ENCODE measurements at places on chromosomes 12 and 14.

DNA sequence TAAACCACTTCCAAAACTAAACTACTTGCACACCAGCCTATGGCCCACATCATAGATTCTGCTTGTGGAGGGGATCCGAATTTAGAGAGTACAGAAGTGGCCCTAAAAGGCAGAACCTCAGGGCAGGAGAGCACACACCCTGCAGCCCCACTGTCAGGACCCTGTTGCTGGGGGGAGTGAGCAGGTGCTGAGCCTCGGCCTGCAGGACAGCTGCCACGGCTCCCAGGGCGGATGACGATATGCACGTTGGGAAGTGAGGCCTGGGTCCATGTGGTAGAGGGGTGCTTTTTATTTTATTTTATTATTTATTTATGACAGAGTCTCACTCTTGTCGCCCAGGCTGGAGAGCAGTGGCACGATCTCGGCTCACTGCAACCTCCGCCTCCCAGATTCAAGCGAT is 73.5 kb downstream of the TNFAIP2 start:
- DNase-seq: no peak

- DNase-seq: no peak
Observed at GRCh38 chr12:103833095-103833775, 7.8 kb downstream of the NT5DC3 start.

- DNase-seq: peak; percentile 49
Observed at GRCh38 chr14:77319422-77319821, 1.3 kb downstream of the POMT2 start.

GRCh38 chr12:93040367-93040766 is 111.3 kb upstream of the EEA1 start:
- DNase-seq: no peak

GRCh38 chr14:79510659-79511058 is 700.6 kb downstream of the DIO2 start:
- DNase-seq: peak; percentile 15

- no peak for DNase-seq
Observed at GRCh38 chr12:31233061-31233730, 92.8 kb downstream of the SINHCAF start.

DNA sequence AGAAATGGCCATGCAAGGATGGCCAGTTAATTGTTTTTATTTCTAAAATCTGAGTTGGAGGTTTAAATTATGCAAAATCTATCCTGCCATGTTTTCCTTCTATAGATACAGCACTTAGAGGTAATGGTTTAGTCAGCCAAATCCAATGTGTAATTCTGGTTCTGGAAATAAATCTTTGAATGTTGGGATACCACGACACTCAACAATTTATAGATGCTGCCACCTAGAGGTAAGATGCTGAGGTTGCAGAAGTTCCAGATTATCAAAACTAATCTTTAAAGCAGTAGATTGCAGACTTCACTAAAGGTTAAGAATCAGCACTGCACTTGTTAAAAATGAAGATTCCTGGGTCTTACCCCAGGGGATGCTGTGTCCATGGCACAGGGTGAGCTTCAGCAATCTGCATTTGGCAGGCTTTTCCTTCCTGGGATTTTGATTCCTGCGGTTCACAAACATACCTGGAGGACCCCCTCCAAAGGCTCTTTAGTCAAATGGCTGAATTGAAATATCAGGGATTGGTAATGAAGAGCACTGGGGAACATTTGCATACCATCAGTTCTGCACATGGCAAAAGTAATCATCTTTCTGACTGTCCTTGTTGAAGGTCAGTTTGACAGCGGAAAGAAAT is 53.4 kb upstream of the ANO4 start:
- DNase-seq: peak; percentile 72

GRCh38 chr14:57637901-57638300 is 144.2 kb upstream of the CCDC198 start:
- DNase-seq: no peak

DNA sequence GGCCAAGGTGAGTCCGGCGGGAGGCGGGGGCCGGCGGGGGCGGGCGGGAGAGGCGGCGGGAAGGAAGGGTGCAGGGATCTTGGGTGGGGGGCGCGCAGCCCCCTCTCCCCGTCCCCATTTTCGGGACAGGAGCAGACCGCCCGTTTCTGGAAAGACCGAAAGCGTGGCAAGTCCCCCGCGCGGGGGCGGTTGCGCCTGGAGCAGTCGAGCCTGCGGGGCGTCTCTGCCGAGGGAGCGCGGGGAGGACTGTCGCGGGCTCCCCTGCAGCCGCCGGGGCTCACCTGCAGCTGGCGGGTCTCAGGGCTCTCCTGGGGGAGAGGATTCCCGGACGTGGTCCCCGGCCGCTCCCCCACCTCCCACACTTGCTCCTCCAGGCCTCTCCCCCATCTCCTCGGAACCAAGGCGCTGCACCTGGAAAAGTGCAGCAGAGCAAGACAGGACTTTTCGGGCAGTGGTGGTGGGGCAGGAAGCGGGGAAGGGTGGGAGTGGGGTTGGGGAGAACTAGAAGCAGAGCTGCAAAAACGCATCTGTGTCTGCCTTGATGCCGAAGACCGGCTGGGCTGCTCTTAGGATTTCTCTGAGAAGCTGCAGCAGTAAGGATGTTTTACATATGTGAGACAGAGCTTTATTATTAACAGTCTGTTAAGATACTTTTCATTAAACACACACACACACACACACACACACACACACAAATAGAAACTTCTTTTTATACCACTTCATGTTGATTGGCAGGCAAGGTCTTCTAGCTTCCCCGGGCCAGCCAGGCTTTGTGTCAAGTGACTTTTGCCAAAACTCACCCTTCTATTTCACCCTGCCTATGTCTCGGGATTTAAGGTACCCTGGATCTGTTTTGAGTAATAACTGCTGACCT is 677 bp downstream of the C12orf75 start:
- peak; percentile 19 for DNase-seq

GRCh38 chr12:45768194-45768593 is 38.7 kb downstream of the ARID2 start:
- DNase-seq: no peak

DNA sequence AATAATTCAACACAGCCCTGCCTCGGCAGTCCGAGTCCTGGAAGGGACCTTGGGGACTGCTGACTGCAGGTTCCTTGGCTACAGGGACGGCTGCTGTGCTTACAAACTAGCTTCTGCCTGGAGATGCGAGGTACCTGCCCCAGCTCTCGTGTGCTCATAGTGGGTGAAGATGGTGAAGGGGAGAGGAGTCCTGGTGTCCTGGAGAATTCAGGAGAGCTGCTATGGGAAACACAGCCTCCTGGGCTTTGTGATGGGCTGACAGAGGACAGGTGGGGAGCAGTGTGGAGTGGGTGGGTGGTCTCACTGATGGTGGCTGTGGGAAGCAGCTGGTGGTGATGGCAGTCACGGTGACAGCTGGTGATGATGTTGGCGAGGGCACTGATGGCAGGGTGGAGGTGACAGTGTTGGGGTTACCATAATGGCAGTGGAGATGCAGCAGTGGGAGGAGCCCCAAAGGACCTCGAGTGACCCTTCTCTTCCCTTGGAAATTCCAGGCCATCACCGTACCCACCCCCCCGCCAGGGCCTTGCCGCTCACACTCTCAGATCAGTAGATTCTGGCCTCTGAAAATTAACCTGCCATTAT is 32.8 kb downstream of the HVCN1 start:
- DNase-seq: no peak

DNA sequence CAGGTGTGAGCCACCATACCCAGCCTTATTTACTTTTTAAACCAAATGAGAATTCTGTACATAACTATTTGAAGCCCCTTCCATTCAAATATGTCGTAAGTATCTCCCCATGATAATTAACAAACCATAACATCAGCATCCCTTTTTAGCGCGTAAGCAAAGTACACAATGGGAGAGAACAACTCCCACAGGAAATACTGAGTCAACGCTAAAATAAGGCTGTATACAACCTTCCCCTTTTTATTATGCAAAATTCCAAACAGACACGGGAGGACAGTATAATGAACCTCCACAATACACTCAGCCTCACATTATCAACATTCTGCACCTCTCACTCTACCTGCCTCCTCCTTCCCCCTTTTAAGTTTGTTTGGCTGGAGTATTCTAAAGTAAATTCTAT is 73.5 kb downstream of the CCDC88C start:
- DNase-seq: peak; percentile 6

DNA sequence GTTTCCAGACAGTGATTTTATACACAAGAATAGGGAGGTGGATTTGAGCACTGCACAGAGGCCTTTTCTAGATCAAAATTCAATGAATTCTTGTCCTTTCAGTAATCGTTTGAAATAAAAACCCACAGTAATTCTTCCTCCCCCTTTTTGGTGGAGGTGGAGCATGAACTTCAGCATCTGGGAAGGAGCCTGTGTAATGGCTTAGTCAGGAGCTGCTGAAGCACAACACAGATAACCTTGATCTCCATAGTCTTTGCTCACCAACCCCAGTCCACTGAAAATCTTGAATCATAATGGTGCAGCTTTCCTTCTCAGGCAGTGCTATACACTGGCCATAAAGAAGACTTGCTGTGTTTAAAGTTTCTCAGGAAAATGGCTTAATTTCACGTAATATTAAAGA is 6.4 kb upstream of the TBPL2 start:
- peak; percentile 96 for DNase-seq

GRCh38 chr12:59041241-59042121 is 121.2 kb upstream of the LRIG3 start:
- DNase-seq: peak; percentile 94

GRCh38 chr12:401235-402028 is at the start of gene CCDC77:
Gene CCDC77 (plus strand): TSS chr12:401644. CDS start chr12:409384, 7,740 bp downstream.
- DNase-seq: peak; percentile 95

- DNase-seq: no peak
Observed at GRCh38 chr14:50806241-50806933, 24.6 kb downstream of the NIN start.

- no peak for DNase-seq
Observed at GRCh38 chr14:102620413-102620812, 28.0 kb downstream of the RCOR1 start.

GRCh38 chr12:5201554-5202218 is 158.0 kb downstream of the KCNA5 start:
- DNase-seq: peak; percentile 2

DNA sequence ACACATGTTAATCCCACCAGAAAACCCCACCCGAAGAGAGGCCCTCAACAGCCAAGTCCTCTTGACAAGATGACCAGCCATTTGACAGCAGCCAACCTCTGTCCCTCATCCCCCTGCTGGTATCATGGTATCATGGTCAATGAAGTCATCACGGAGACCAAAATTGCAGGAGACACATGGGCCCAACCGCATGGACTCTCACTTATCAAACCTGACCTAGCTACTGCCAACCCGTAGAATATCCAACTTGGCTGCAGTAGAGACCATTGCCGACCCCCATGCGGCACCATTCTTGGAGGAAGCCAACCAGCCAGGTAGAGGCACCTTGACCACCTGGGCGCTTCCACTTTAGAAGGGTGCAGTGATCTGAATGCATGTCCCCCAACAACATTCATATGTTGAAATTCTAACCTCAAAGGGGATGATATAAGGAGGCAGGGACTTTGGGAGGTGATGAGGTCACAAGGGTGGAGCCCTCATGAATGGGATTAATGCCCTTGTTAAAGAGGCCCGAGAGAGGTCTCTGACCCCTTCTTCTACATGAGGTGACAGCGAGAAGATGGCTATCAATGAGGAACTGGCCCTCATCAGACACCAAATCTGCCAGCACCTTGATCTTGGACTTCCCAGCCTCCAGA is 33.3 kb downstream of the DIO3 start:
- no peak for DNase-seq

- no peak for DNase-seq
Observed at GRCh38 chr12:114866331-114866730, 182.4 kb upstream of the TBX3 start.

DNA sequence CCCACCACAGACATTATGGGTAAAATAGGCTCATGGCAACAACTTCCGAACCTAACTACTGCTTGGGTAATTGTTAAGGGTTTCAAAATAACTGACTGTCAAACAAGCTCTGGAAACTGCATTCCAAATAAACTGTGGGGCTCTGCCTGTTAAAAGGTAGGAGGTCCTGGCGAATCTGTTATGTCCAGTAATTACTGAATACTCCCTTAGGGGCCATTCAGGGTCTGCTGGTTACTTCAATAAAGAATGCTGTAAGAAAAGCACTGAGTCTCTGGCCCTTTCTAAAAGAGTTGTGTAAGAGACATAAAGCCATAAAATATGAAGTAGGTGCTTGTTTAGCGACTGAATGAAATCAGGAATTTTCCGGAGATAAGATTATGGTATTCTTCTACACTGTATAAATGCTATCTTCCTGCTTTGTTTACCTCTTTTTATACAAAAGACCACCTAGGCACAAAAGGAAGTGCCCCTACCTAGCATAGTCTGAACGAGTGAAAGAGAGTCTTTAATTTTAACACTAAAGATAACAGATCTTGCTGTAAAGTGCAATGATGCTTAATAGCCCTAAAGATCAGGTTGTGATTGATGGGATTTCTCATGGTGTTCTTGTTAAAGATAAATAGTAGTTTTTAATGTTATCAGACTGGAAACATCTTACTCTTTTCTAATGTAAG is 127.8 kb downstream of the FBXL14 start:
- DNase-seq: no peak

DNA sequence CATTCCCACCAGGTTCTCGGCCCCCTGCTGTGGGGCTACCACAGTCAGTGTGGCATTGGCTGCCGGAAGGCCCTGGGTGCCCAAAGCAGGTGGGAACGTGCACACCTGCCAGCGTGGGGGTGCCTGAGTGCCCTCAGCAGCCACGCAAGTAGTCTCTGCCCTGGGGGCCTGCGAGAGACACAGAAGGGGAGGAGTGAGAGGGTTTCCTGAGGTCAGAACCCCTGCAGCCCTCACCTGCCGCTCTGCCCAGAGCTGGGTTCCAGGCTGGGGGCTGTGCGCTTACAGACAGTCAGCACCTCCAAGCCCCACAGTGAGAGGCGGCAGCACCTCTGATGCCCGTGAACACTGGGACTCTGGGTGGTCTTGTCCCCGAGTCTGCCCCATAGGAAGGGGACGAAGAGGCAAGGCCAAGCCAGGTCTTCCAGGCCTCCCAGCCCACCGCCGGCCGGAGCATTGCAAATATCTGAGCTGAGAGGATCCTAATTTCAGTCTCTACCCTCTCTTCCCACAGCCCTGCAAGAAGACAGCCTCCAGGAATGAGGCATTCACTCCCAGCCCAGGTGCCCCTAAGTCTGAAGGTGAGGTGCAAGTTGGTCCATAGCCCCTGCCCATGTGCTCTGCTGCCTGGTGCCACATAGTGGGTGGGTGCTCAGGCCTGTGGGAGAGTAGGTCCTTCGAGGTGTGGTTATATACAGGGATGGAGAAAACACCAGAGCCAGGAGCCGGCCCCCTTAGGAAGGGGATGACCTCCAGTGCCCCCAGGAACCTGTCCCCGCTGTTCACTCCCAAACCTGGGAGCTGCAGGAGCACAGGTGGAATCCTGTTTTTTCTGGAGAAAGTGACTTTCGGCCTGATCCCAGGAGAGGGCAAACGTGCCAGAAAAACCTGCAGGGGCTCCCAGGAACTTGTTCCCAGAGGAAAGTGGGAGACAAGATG is 291.1 kb upstream of the RTL1 start:
- no peak for DNase-seq
